Sigmoid colon (tissue), 7 donors: ENCODE measurements at places on chromosomes 6 and 20. TPM values are rescaled to one million over a fixed set of nuclear protein-coding genes. Genes with fewer than 3 reads are reported as not detected.

GGTLC1 gene
- not detected for total RNA-seq

GRCh38 chr6:16474772-16475493 is 236.5 kb downstream of the GMPR start:
- H3K27ac ChIP-seq = no peak overlapping the region
- no peak for DNase-seq
- no peak overlapping the region for H3K4me3 ChIP-seq
- no peaks in the 10 kb centered on the region for H3K36me3 ChIP-seq

- H3K4me1 ChIP-seq = peaks cover 75% of the 10 kb centered on the region
- H3K36me3 ChIP-seq = peaks cover 4% of the 10 kb centered on the region
- H3K27ac ChIP-seq = peak overlapping the region; percentile 48
These were observed 13.7 kb upstream of the FAM83C start for GRCh38 chr20:35305682-35306556.

DNA sequence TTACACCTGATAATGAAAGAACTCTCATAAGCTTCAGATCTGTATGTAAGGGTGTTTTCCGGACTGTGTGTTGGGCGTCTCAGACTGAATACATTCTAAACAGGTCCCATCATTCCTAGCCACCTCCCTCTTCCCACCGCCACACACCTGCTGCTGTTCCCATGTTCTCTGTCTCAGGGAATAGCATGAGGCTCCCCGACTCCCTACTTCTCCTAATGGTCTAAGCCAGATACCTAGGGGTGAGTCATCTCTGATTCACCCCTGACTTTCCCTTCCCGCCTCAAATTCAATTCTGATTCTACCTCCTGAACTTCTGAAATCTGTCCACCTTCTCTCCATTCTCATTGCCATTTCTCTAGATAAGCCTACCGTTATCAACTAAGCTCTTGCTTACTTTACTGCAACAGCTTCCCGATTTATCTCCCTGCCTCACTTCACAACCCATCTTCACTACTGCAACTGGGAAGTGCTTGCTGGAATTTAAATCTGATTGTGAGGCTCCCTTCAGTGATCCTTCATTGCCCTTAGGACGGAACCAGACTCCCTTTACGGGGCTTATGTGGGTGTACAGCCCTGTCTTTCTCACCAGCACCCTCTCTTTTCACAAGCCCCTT is 1.6 kb downstream of the TMEM14A start:
- peaks cover 6% of the 10 kb centered on the region for H3K4me1 ChIP-seq
- peaks cover 7% of the 10 kb centered on the region for H3K36me3 ChIP-seq
- no peak for DNase-seq
- H3K27ac ChIP-seq = no peak overlapping the region
- no peaks in the 10 kb centered on the region for H3K27me3 ChIP-seq

MRAP2 gene
- total RNA-seq = 1.6 TPM

HSF2 gene
- 31.1 TPM for total RNA-seq
